ENCODE measurements at places on chromosomes 16 and 17.

DNA sequence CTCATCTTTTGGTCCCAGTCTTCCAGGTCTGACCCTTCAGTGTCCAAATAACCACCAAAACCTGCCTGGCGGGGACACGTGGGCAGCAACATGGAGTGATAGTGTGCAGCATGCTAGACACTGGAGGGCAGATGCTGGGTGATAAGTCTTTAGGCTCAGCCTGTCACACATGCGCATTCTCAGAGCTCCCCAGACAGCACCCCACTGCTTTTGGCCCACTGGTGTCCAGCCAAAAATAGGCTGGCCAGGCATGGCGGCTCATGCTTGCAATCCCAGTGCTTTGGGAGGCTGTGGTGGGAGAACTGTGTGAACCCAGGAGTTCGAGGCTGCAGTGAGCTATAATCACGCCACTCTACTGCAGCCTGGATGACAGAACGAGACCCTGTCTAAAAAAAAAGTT lies 12.3 kb downstream of the GINS2 start:
- DNase-seq: no peak

DNA sequence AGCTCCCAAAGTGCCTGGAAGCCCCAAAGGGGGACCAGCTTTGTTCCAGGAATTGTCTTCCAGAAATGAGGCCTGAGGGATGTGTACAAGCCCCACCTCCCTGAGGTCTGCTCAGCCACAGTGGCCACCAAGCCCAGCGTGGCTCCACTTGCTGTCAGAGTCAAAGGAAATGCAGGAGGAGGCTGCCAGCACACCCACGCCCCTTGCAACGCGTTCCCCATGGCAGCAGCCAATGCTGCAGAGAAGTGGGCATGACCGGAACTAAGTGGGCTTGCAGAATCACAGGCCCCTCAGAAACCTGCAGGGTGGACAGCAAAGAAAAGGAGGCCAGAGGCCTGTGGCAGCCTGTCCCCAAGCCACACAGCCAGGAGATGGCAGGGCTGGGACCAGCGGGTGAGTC lies 320.8 kb downstream of the FOXL1 start:
- DNase-seq: no peak

GRCh38 chr16:56284521-56284920 lies 93.2 kb downstream of the GNAO1 start:
- DNase-seq: no peak

GRCh38 chr17:79369001-79369400 lies 241.8 kb downstream of the RBFOX3 start:
- DNase-seq: no peak

DNA sequence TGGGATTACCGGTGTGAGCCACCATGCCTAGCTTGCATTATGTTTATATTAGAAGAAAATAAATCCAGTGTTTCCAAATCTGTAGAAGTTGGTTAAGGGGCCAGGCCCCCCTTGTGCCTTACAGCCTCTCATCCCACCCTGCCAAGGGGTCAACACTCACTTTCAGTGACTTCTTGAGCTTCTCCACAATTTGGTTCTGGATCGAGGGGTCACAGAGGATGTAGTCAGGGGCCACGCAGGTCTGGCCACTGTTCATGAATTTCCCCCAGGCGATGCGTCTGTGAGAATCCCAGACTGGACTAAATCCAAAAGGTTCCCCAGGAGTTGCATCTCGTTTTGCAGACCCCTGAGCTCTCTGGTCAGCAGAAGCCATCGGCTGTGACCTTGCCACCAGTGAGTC lies 7.2 kb downstream of the ALDH3A1 start:
- no peak for DNase-seq
